ENCODE measurements at places on chromosomes 6 and 20. TPM values are rescaled to one million over a fixed set of nuclear protein-coding genes. Genes with fewer than 3 reads are reported as not detected.

The SLA2 gene
- total RNA-seq: 19.4 TPM

The LINC00237 gene
- total RNA-seq: not detected

The C20orf204 gene
- 3.0 TPM for total RNA-seq

The TFAP2A gene
- total RNA-seq: not detected

The ARG1 gene
- under 0.01 TPM for total RNA-seq

The SIGLEC1 gene
- under 0.01 TPM for total RNA-seq

The CST4 gene
- not detected for total RNA-seq

The GPR6 gene
- total RNA-seq: not detected

The FNDC11 gene
- 1.3 TPM for total RNA-seq

The WASF1 gene
- total RNA-seq: 12.7 TPM

The MTHFD1L gene
- total RNA-seq: 9.2 TPM

The L3MBTL1 gene
- total RNA-seq: 20.7 TPM

The TP53TG5 gene
- not detected for total RNA-seq

The OR2H1 gene
- not detected for total RNA-seq

The SLC22A7 gene
- total RNA-seq: not detected

The CFAP61 gene
- not detected for total RNA-seq

The MUCL3 gene
- not detected for total RNA-seq

The TGM3 gene
- total RNA-seq: not detected

The SRSF12 gene
- 0.81 TPM for total RNA-seq

The ULBP3 gene
- 2.7 TPM for total RNA-seq

The SLC22A16 gene
- total RNA-seq: 25.6 TPM

- DNase-seq: no peak
These were observed 219.1 kb downstream of the ZMYND8 start for GRCh38 chr20:47137231-47137870.

DNA sequence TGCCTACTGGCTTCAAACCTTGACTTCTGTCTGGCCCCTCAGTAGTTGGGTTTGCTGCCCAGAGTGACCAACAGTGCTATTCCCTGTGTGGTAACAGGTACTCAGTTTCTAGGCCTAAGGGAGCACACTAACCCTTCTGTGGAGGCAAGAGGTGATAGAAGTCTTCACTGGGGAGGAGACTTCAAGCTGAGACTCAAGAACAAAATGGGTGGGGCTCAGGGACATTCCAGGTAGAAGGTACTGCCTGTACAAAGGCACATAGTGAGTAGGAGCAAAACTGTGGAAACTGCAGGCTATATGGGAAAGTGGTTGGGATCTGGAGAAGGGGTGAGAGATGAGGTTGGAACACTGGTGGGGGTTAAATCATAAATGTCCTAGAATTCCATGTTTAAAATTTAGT, 2.3 kb upstream of the SCAND1 start:
- DNase-seq: no peak

GRCh38 chr20:32706486-32706885, 32.7 kb upstream of the C20orf203 start:
- DNase-seq: no peak

DNA sequence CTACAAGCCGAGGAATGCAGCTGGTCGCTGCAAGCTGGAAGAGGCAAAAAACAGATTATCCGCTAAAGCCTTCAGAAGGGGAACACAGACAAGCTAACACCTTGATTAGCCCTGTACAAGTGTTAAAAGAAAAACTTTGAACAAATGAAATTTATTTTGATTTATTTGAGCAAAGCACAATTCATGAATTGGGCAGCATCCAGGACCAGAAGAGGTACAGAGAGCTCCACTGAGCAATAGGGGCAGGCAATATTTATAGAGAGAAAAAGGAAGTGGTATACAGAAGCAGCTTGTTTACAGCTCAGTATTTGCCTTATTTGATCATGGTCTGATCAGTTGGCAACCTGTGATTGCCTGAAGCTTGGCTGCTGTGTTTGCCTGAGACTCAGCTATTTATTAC, 17.6 kb downstream of the HLA-DOB start:
- peak; percentile 26 for DNase-seq

GRCh38 chr6:152478377-152479010, 158.7 kb downstream of the SYNE1 start:
- no peak for DNase-seq

- no peak for DNase-seq
These were observed 25.8 kb downstream of the CDKAL1 start for GRCh38 chr6:20559924-20560551.

DNA sequence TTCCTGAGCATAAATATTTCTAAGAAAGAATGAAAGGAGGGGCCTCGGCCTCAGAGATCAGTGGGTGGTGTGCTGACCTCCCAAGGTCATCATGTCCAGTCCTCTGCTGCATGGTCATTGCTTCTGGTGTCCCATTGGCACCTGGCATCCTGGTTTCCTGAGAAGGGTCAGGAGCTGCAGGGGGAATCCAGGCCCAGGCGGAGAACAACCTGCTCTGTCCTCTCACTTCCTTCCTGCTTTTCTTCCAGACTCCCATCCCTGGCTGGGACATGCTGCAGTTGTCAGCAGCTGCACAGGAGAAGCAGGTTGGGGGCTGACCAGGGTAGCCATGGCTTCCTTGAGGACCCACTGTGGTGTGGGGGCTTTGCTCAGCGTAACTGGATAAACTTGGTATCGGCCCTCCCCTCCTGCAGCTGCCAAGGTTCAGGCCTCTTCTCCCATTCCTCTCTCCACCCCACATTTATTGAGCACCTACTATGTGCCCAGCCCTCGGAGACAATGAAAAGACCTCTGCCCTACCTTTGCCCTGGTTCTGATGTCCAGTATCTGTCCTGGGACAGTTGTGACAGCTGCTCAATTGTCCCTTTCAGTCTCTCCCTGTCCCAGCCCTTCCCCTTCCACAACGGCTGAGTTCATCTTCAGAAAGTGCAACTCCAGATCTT, 155.2 kb downstream of the CEBPB start:
- DNase-seq: no peak

- DNase-seq: no peak
These were observed 5.7 kb downstream of the NAPB start for GRCh38 chr20:23415555-23415954.

DNA sequence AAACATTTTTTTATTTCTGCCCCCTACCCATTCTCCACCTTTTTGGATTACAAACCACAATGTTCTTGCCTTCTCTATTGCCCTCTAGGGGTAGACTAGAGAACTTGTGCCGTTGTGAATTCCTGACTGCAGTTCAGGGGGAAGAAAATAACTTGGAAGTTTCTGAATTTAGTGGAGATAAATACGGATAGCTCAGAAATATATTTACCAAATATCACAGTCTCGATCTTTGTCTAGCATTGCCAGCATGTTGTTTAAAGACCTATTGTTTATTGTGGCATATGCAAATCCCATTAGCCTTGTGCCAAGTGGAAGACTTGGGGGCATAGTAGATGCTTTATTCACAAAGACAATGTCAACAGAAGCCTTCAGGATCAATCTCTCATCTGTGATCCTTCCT, 154.1 kb upstream of the MMS22L start:
- peak; percentile 21 for DNase-seq

DNA sequence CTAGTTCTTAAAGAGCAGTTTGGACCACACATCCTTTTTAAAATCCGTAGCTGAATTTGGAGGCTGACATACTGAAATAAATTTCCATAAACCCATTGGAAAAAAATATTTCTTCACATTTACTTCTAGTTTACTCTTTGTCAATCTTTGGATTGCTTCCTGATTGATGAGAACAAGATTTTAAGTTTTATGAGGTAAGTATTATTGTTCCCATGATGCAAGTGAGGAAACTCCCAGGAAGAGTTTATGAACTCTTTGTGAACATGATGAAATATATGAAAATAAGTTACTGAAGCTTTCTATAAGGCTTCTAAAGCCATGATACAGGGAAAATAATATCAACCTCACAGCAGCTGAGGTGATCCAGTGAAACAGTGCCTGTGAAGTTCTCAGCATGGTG, 320.0 kb downstream of the GJA1 start:
- no peak for DNase-seq

- no peak for DNase-seq
These were observed 700 bp downstream of the DTD1 start for GRCh38 chr20:18588574-18588933.

DNA sequence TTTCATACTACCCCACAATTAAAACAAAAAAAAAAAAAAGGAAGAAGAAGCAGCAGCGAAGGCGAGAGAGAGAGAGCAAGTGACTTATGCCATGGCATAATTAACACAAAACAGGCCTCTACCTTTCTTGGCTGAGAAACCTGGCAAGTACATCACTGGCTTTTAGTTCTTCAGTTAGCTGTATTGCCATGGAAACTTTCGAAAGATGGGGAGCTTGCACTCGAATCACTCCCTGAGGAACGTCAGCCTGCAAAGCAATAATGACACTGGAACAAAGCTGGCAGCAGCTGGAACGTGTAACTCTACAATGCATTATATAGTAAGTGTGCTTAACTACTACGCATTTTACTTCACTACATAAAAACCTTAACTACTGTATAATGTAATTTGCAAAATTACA, 126.1 kb downstream of the ARHGAP18 start:
- no peak for DNase-seq

DNA sequence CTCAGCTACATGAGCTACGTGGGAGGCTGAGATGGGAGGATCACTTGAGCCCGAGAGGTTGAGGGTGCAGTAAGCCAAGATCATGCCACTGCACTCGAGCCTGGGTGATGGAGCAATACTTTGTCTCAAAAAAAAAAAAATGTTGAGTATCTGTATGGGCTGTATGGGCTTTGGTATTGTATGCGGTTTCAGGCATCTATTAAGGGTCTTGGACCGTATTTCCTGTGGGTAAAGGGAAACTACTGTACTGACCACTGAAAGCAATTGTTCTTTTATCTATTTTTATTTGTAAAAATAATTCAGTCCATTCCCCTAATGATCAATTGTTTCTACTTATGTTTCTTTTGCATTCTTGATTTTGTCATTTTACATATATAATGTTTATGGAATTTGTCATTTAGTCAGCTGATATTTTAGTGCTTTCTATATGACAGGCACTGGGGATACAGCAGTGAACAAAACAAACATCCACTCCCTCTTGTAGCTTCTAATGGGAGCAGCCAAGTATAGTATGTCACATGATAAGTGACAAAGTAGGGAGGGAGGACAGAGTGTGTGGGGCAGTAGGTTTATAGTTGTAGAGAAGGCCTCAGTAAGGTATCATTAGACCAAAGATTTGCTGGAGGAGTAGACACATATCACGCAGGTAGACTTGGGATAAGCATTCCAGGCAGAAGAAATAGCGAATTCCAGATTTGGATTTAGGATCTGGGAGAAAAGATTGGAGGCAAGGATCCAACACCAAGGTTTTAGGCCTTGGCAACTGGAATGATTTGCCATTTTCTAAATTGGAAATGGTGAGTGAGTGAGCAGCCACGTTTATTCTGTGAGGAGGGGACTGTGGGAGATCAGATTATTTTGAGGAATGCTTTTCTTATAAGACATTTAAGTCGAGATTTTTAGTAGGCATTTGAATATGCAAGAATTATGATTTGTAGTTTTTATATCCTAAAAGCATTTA, 6.0 kb downstream of the PCMT1 start:
- DNase-seq: no peak

DNA sequence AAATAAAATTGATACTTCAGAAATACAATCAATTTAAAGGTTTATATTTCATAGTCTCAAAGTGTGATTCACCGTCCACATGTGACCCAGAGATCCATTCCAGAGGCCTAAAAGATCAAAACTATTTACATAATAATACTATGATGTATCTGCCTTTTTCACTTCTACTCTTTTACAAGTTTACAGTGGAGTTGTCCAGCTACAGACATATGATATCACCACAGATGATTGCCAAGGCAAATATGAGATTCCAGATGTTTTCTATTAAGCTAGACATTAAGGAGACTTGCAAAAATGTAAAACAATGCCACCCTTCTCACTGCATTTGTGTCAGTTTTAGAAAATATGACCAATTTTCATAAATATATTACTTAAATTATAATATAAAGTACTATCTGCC, 443.7 kb downstream of the GJA1 start:
- DNase-seq: no peak

- DNase-seq: no peak
These were observed 5.4 kb downstream of the NKX2-2 start for GRCh38 chr20:21508230-21509078.

GRCh38 chr6:135540207-135540840, 42.8 kb upstream of the AHI1 start:
- DNase-seq: no peak

DNA sequence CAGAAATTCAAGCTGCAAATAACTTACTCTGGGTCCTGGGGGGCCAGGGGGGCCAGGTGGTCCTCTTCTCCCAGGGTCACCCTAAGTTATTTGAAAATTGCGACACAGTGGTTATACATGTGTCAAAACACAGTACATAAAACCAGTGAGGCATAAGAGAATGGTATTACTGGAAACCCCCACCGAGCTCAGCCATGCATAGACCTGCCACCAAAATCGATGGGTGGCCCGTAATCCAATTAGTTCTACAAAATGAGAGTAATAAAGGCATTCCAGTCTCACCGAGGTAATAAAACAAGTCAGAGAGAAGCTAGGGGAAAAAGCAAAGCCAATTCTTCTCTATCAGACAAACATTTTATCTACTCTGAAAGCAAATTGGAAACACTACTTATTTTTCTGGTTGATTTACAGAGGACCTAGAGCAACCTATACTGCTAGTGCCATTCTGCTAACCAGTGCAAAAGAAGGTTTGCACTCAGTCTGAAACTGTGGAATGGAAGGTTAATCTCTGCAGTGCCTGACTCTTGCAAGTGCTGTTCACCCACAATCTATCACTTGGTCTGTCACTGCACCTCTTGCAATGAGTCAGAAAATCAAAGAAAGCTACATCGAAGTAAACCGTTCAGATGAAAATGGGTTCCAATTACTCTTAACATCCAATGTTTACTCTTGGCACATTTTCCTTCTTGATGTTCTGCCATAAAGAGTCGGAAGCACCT, 32.4 kb downstream of the COL9A1 start:
- DNase-seq: no peak

GRCh38 chr6:161542346-161542980, 268.6 kb upstream of the AGPAT4 start:
- DNase-seq: no peak

GRCh38 chr6:90194371-90194841, 102.2 kb downstream of the BACH2 start:
- DNase-seq: no peak

- no peak for DNase-seq
These were observed 121.2 kb upstream of the BTN3A2 start for GRCh38 chr6:26243752-26244151.

- no peak for DNase-seq
These were observed 577.2 kb upstream of the MAP3K7 start for GRCh38 chr6:91164105-91164504.

DNA sequence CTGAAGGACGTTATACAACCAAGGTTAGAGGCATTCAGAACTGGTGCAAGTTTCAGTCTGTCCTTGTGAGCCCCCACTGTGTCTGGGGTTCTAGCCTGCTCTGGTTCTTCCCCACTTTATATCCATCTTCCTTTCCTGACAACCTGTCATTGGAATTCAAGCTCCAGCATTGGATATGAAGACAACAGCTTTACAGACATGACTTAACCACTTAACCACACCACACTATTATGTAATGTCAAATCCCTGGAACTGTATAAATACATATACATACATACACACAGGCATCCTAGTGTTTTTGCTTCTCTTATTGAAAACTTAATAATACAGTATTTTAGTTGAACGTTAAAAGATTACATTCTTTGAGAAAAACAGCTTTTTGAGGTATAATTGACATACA, 217.9 kb upstream of the SGK1 start:
- DNase-seq: no peak

GRCh38 chr6:30325873-30326525, 728 bp upstream of the TRIM39 start:
- DNase-seq: peak; percentile 48

GRCh38 chr6:148771212-148771601, 24.4 kb downstream of the UST start:
- no peak for DNase-seq

Data from hematopoietic multipotent progenitor cell (in vitro differentiated cells).